ENCODE measurements at places on chromosomes 12 and 14. TPM values are rescaled to one million over a fixed set of nuclear protein-coding genes. Genes with fewer than 3 reads are reported as not detected.

- peaks cover 6% of the 10 kb centered on the region for H3K4me1 ChIP-seq
- no peaks in the 10 kb centered on the region for H3K27me3 ChIP-seq
- no peak overlapping the region for H3K4me3 ChIP-seq
- H3K27ac ChIP-seq: no peak overlapping the region
Measured at GRCh38 chr12:30847259-30847658, 79.3 kb upstream of the TSPAN11 start.

DNA sequence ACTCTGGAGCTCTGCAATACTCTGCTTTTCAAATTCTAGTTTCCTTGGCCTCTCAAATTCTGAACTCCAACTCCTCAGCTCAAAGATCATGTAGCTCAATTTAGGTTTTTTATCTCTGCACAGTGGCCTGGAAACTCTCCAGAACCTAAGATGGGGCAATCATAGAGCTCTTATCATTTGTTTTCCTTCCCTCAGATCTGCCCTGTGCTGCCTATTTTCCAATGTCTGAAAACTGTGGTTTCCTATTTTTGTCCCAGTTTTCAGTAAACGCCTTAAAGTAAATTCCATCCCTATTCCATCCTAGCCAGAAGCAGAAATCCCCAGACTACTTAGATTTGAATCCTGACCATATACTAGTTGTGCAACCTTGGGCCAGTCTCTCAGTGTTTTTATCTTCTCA, 73.2 kb downstream of the CEP83 start:
- no peaks in the 10 kb centered on the region for H3K27me3 ChIP-seq
- no peak overlapping the region for H3K4me3 ChIP-seq
- no peaks in the 10 kb centered on the region for H3K36me3 ChIP-seq
- no peak overlapping the region for H3K27ac ChIP-seq

Gene HSPB8
- total RNA-seq: 0.18 TPM

DNA sequence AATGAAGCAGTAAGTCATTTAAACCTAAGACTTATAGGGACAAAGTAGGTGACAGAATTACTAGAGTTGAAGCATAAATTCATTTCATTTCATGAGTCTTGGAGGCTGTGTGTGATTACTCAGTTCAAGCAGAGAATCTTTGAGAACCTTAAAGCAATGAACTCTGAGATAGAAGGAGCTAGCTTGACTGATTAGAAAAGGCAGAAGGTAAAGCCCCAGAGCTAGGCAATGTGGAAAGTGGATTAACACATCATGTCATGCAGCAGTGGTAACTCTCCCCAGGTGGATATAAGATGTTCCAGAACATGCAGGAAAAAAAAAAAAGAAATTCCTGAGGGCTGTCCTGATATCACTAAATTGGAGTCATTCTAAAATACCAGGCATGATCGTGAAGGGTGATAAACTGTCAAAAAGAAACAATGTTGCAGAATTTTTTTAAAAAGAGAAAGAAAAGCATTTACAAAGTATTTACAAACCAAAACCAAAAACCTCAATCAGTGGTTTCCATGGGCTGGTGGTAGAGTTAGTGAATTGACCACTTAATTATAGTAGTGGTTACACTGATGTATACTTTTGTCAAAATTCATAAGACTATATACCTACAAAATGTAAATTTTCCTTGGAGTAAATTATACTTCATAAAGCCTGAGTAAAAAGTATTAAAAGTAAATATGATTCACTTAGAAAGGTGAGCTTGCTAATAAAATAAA, 12.7 kb upstream of the SLC16A7 start:
- H3K4me1 ChIP-seq: peaks cover 4% of the 10 kb centered on the region
- DNase-seq: no peak
- H3K27ac ChIP-seq: no peak overlapping the region
- no peak overlapping the region for H3K4me3 ChIP-seq
- no peaks in the 10 kb centered on the region for H3K27me3 ChIP-seq

DNA sequence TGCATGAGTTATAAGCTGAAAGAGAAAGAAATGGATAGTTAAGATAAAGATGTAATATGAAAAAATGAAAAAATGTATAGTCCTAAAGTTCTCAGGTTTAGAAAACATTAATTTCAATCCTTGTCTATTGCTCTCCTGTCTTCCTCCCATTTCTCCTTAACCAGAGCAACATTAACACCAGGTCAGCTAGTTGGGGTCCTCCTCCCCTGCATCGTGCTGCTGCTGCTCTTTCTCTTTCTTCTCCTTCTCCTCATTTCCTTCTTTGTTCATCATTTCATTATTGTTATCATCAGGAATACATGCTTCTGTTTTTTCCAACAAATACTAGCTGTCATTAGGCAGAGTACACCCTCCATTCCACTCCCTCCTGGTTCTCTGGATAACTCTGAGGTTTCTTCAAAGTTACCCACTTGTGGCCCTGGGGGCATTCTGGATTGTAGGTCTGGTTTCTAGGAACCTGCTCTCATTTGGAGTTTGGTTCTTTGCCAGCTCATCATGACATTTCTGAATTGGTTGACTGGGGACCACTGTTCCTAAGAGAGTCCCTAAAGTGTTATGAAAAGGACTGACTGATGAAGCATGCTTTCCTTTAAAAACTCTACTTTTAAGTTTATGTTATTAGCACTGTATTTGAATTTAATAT, 17.0 kb downstream of the ACSS3 start:
- no peak for DNase-seq
- no peak overlapping the region for H3K4me3 ChIP-seq
- H3K27me3 ChIP-seq: no peaks in the 10 kb centered on the region
- no peak overlapping the region for H3K27ac ChIP-seq

- H3K27ac ChIP-seq: no peak overlapping the region
- no peaks in the 10 kb centered on the region for H3K36me3 ChIP-seq
- H3K4me3 ChIP-seq: no peak overlapping the region
- no peak for DNase-seq
Measured at GRCh38 chr12:69508091-69508490, 37.9 kb downstream of the FRS2 start.

Gene ZBTB42
- total RNA-seq: 9.9 TPM

Gene NPFF
- not detected for total RNA-seq

- no peaks in the 10 kb centered on the region for H3K36me3 ChIP-seq
- peaks cover 40% of the 10 kb centered on the region for H3K4me1 ChIP-seq
- H3K4me3 ChIP-seq: no peak overlapping the region
- no peaks in the 10 kb centered on the region for H3K27me3 ChIP-seq
- H3K27ac ChIP-seq: no peak overlapping the region
Measured at GRCh38 chr14:68563251-68564131, 229.4 kb downstream of the ZFP36L1 start.

DNA sequence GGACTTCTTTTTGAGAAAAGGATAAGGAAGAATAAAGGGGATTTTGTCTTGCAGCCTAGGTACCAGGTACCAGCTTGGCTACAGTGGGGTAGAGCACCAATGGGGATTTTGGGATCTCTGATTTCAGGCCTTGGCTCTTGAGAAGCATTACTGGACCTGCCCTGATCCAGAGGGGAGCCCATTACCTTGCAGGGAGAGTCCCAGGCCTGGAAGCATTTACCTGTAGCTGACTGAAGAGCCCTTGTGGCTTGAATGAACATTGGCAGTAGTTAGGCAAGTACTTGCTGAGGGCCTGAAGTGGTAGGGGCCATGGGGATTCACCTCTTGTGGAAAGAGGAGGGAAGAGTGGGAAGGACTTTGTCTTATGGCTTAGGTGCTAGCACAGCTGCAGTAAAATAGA, 308.2 kb upstream of the FBXO33 start:
- no peaks in the 10 kb centered on the region for H3K36me3 ChIP-seq
- no peak overlapping the region for H3K4me3 ChIP-seq
- no peak for DNase-seq
- no peaks in the 10 kb centered on the region for H3K27me3 ChIP-seq

- no peak for DNase-seq
- H3K27me3 ChIP-seq: no peaks in the 10 kb centered on the region
- no peak overlapping the region for H3K4me3 ChIP-seq
- no peaks in the 10 kb centered on the region for H3K4me1 ChIP-seq
- H3K27ac ChIP-seq: no peak overlapping the region
Measured at GRCh38 chr12:117377758-117378157, 16.3 kb upstream of the NOS1 start.

DNA sequence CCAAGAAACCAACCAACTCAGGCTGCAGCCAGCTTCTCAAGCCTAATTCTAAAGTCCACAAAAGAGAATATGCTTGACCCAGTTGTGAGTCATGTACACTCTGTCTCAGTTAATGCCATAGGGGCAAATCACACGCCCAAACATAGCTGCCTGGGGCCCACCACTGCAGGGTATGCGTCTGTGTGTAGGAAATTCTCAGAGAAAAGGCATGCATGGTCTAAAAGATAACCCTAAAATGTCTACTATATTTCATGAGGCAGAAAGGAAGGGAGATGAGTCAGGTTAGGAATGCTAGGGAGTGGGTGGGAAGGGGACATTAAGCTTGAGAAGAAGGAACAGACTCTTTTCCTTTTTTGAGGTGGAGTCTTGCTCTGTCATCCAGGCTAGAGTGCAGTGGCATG, 22.3 kb upstream of the SPTLC2 start:
- H3K27ac ChIP-seq: no peak overlapping the region
- DNase-seq: no peak
- H3K27me3 ChIP-seq: peaks cover 3% of the 10 kb centered on the region

Gene NR2C1
- total RNA-seq: 35.3 TPM

- DNase-seq: no peak
- H3K27ac ChIP-seq: no peak overlapping the region
- H3K4me3 ChIP-seq: no peak overlapping the region
- H3K36me3 ChIP-seq: no peaks in the 10 kb centered on the region
Measured at GRCh38 chr14:78335531-78335930, 165.4 kb downstream of the NRXN3 start.

DNA sequence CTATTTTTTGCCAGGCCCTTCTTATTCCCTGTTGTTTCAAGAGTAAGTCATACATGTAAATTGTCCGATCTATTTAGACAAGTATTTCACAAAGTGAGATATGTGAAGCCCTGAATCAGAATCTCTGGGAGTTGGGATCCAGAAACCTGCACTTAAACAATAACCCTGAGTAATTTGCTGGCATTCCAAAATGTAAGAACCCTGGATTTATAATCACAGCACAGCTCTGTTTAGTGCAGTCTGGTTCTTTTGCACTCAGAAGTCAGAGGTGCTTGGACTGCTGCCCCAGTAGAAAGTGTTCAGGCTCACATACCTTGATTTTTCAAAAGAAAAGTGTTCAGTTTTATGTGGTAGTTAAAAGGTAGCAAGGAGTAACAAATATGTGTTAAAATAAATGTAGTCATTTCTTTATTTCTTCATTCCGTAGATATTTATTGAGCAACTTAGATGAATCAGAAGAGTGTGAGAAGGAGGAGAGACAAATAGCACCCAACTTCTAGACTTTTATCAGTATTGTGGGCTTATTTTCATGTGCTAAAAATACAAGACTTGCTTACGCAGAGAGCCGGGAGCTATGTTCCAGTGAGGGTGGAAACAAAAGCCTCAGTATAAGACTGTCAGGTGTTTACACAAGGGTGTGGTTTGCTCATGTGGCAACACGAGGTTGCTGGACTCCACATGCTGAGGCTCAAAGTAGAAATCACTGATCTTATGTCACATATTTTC, 70.1 kb downstream of the SYNE2 start:
- DNase-seq: no peak
- no peak overlapping the region for H3K27ac ChIP-seq
- no peak overlapping the region for H3K4me3 ChIP-seq
- H3K4me1 ChIP-seq: peaks cover 2% of the 10 kb centered on the region
- no peaks in the 10 kb centered on the region for H3K36me3 ChIP-seq

GRCh38 chr12:46554460-46554859, 181.9 kb upstream of the SLC38A2 start:
- H3K36me3 ChIP-seq: no peaks in the 10 kb centered on the region
- H3K4me1 ChIP-seq: peaks cover 2% of the 10 kb centered on the region
- H3K27ac ChIP-seq: no peak overlapping the region
- no peak overlapping the region for H3K4me3 ChIP-seq
- no peak for DNase-seq
- no peaks in the 10 kb centered on the region for H3K27me3 ChIP-seq

Gene HOXC9
- not detected for total RNA-seq

- DNase-seq: no peak
- H3K4me1 ChIP-seq: no peaks in the 10 kb centered on the region
Measured at GRCh38 chr12:71626098-71626497, 37.5 kb downstream of the ZFC3H1 start.

- peaks cover 39% of the 10 kb centered on the region for H3K4me1 ChIP-seq
- peaks cover 4% of the 10 kb centered on the region for H3K36me3 ChIP-seq
Measured at GRCh38 chr14:22588526-22589095, 413 bp downstream of the DAD1 start.

GRCh38 chr14:103329401-103330347, 4.4 kb upstream of the EIF5 start:
- no peak overlapping the region for H3K27ac ChIP-seq
- no peak overlapping the region for H3K4me3 ChIP-seq
- no peaks in the 10 kb centered on the region for H3K36me3 ChIP-seq
- peaks cover 10% of the 10 kb centered on the region for H3K4me1 ChIP-seq

- H3K4me3 ChIP-seq: no peak overlapping the region
- no peaks in the 10 kb centered on the region for H3K27me3 ChIP-seq
- H3K36me3 ChIP-seq: peaks cover 8% of the 10 kb centered on the region
Measured at GRCh38 chr12:110555577-110556406, 27.3 kb downstream of the PPTC7 start.

GRCh38 chr12:74732164-74732784, 194.6 kb downstream of the ATXN7L3B start:
- H3K4me3 ChIP-seq: no peak overlapping the region
- H3K27me3 ChIP-seq: no peaks in the 10 kb centered on the region
- H3K27ac ChIP-seq: no peak overlapping the region
- H3K36me3 ChIP-seq: no peaks in the 10 kb centered on the region
- DNase-seq: no peak
- H3K4me1 ChIP-seq: no peaks in the 10 kb centered on the region

DNA sequence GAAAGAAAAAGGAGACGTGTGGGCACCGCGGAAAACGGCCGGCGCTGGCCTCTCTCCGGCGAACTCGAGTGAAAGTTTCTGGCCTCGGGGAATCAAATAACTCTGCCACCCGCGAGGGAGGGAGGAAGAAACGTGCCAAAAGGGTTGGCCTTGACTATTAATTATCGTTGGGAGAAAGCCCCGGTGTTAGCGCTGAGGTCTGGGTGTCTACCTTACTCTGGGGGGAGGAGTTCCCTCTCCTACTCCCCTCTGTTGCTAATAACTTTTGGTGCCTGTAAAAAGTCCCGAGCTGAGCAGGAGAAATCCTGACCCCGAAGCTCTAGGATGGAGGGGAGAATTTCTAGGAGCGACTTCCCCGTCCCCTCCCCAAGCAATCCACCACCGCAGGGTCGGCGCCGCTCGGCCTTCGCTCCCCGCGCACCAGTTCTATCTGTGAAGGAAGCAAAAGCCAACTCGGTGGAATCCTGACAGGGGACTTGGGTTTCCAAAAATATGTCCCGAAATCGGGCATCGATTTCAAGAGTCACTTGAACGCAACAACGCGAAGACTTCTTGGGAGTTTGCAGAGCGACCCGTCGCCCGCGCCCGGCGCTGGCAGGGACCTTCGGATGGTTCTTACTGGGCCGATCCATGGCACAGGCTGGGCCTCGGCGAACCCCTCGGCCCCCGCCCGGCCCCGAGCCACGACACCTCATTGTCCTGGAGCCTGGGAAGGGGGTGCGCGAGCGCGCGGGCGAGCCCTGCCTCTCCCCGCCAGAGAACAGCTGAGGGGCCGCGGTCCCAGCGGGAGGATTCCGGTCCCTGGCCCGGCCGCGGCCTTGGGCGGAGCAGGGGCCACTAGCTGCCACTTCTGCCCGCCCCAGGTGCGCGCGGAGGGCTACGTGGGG, 1.7 kb downstream of the OTX2 start:
- H3K4me1 ChIP-seq: peaks cover 5% of the 10 kb centered on the region
- H3K4me3 ChIP-seq: peak overlapping the region; percentile 32
- H3K36me3 ChIP-seq: no peaks in the 10 kb centered on the region
- H3K27ac ChIP-seq: no peak overlapping the region
- no peak for DNase-seq
- peaks cover 41% of the 10 kb centered on the region for H3K27me3 ChIP-seq

Gene PXMP2
- 6.5 TPM for total RNA-seq
